Uterus (tissue), 4 donors: ENCODE measurements at places on chromosomes 3 and 15. TPM values are rescaled to one million over a fixed set of nuclear protein-coding genes. Genes with fewer than 3 reads are reported as not detected.

WDR93 gene
- total RNA-seq = 1.5 TPM

CYP11A1 gene
- not detected for total RNA-seq

PRSS50 gene
- total RNA-seq = 0.21 TPM

GPR87 gene
- not detected for total RNA-seq

TMED3 gene
- total RNA-seq = 15.3 TPM

SLC26A6 gene
- 0.59 TPM for total RNA-seq

DNA sequence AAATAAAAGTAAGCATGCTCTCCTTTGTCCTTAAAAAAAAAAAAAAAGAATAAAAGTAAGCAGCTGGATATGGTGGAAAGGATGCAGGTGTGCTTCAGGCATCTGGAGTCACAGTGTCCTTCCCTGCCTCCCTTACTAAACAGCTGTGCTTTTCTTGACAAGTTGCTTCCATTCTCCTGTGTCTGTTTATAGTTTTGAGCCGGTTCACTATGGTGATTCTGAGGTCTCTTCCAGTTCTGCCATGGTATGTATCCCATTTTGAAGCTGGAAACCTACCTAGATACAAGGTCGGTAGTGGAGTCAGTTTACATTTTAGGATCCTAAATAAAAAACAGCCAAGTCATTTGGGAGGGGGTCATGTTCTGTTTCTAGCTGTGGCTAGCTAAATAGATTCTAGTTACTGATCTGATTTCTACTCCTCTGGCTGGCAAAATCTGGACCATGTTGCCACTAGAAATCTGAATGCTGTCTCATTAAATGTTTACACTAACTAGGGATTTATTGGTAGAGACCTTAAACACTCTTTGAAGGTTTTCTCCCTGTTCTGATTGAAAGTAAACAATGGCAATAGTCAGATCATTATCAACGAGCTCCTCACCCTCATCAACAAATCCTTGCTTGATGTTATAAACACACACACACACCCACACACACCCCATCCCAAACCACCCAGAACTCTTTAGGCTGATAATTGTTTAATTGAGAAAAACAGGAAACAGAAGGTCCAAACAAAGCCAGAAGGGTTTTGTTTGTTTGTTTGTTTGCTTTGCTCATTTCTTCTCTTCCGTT lies 7.9 kb downstream of the TNFSF10 start:
- DNase-seq = no peak

PLA2G4D gene
- not detected for total RNA-seq

GRCh38 chr3:116033516-116033915 lies 410.2 kb downstream of the GAP43 start:
- no peak for DNase-seq

KLHL25 gene
- 6.2 TPM for total RNA-seq

DNA sequence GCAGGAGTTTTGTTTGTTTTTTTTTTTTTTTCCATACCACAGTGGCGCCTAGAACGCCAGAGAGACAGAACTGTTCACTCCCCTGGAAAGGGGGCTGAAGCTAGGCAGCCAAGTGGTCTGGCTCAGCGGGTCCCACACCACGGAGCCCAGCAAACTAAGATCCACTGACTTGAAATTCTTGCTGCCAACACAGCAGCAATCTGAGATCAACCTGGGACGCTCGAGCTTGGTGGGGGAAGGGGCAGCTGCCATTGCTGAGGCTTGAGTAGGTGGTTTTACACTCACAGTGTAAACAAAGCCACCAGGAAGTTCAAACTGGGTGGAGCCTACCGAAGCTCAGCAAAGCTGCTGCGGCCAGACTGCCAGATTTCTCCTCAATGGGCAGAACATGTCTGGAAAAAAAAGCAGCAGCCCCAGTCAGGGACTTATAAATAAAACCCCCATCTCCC lies 29.8 kb downstream of the SPICE1 start:
- DNase-seq = no peak

MKRN2 gene
- 59.5 TPM for total RNA-seq

FILIP1L gene
- 99.1 TPM for total RNA-seq

GRCh38 chr3:198081421-198081844 lies 121.4 kb downstream of the LMLN start:
- DNase-seq = no peak

DNA sequence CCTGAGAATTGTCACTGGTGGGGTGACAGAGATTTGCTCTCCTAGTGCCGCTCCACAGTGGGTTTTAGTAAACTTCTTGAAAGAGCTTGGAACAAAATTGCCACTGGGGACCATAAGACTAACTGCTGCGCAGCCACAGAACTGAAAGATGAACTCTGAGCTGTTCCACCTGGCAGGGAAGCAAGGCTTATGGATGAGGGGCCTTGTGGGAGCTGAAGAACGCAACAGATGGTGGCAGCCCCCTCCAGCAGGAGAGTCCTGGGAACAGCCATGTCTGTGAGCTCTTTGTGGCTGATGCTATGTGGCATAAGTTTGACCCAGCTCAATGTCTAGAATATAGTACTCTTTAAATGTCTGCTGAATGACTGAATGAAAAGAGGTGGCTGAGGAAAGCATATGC lies 66.8 kb upstream of the C2CD4B start:
- no peak for DNase-seq

ECE2 gene
- total RNA-seq = not detected

- DNase-seq = no peak
Measured at GRCh38 chr15:38860253-38860652, 295.6 kb upstream of the RASGRP1 start.

MFSD1 gene
- total RNA-seq = 105 TPM

GRCh38 chr15:73904026-73904815 lies 22.0 kb upstream of the LOXL1 start:
- DNase-seq = no peak

- DNase-seq = no peak
Measured at GRCh38 chr3:131701153-131701770, 198.5 kb upstream of the MRPL3 start.

DNA sequence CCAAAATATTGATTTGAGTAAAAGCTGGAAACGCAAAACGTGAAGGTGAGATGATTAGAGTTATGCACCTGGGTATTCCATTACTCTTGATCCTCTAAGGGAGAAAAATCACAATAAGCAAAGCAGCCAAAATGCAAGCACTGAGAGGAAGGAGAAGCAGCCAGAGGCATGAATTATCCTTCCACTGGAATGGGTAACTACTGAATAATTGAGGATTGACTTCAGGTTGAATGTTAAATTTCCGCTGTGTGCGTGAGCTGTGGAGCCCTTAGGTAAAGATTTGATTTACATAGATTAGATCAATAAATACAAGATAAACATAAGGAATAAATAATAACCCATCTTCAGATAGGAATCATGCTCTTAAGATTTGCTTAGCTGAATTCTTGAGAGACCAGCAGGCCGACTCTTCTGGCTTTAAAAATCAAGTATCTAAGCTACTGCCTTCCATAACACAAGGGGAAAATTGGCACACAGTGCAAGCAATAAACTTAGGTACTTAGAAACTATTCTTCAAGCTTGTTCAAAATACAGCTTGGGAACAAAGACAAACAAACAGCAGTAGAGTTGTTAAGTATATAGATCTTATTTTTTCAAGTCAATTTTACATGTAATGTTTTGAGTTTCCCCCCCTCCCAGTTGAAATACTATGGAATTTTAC lies 1459.5 kb downstream of the ZPLD1 start:
- no peak for DNase-seq

DNA sequence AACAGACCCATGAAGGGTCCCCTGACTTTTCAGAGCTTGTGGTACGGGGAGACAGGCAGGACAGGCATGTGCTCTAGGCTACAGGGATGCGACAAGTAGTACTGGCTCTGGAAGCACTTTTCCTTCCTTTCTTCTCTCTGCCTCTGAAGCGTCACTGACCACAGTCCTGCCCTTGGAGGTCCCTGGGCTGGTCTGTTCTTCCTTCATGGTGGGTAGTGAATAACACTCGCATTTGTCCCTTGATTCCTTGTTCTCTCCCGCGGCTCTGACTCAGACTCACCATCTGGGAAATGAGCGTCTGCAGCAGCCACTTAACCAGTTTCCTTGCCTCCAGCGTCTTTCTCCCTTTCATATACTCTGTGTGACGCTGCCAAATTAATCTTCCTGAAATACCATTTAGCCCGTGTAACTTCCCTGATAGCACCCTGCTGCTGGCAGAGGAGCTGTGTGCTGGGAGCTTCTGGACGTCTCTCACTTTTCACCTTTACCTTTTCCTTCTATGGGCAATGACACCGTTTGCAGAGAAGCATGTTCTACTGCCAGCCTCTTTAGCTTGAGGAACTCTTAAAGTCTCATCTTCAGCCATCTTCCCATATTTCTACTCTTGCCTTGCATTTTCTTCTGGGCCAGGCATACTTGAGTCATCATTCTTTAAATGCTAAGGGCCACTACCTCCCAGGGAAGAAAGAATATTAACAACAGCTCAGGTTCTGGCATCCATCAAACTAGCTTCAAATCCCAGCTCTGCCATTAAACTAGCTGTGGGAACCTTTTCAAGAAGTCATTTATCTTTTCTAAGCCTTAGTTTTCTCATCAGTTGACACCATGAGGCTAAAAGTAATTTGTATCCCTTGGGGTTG lies 33.6 kb downstream of the TMEM45A start:
- peak; percentile 47 for DNase-seq

DNA sequence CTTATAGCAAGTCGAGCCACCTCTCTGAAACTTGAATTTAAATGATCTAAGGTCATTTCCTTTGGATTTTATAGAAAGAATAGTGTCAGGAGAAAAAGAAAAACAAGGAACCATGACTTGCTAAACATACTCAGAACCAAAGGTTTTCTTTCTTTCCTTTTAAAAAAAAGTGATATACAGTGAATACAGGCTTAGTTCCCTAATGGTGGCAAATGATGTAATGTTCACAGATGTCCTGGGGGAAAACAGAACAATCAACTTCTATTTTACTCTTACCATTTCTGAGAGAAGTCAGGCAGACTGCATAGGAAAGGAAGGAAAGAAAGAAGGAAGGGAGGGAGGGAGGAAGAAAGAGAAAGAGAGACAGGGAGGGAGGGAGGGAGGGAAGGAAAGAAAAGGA lies 56.5 kb downstream of the ST6GAL1 start:
- no peak for DNase-seq

AADACL2 gene
- total RNA-seq = 0.21 TPM

DNA sequence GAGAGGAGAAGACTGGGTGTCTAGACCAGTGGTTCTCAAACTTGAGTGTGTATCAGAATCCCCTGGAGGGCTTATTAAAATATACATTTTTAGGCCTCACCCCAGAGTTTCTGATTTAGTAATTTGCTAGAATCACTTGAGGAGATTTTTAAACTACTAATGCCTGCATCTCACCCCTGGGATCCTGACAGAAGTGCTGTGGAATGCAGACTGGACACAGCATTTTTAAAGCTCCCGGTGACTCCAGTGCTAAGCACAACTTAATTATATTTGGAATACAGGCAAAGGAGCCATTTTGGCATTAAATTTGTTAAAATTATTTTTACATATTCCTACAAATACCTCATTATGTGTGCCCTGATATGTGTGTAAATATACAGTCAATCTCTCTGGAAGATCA lies 26.7 kb upstream of the COL6A6 start:
- DNase-seq = no peak
